Activated T-helper 9 cell treated with anti-CD3 and anti-CD28 coated beads, Interleukin-2, amount 50 U/mL, for 16 hours (primary cell): ENCODE measurements at places on chromosomes 4 and X.

DNA sequence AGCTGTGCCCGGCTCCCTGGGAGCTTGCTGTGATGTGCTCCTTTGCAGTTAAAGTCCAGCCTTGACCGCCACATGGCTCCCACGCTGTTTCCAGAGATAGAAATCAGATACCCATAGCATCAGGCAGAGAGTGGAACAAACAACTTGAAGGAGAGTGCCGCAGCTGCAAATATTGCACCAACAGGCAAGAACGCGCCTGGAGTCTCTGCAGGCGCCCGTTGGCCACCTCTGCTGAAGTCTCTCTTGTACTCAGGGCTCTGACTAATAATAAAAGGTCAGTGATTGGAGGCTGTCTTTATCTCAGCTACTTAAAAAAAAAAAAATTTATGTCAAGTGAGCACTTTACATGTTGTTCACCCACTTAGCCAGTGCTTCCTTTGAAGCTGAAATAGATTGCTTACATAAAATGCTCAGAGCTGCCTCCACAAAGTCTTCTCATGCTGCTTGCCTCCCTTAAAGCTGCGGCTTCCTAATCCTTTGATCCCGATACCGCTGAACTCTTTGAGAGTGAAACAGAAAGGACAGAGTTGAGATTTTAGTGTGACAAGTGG, 30.9 kb upstream of the TENM3 start:
- no peak for DNase-seq

DNA sequence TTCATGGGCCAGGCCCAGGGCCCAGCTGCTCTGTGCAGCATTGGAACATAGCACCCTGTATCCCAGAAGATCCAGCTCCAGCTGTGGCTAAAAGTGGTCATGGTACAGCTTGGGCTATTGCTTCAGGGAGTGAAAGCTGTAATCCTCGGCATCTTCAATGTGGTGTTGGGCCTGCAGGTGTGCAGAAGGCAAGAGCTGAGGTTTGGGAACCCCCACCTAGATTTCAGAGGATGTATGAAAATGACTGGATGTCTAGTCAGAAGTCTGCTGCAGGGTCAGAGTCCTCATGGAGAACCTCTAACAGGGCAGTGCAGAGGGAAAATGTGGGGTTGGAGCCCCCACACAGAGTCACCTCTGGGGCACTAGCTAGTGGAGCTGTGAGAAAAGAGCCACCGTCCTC, 341.7 kb downstream of the PPP3CA start:
- no peak for DNase-seq

GRCh38 chr4:68349279-68349648, 626 bp downstream of the YTHDC1 start:
- no peak for DNase-seq

- no peak for DNase-seq
These were observed 4.7 kb upstream of the ARX start for GRCh38 chrX:25020391-25020904.

- no peak for DNase-seq
These were observed 825.6 kb upstream of the INTU start for GRCh38 chr4:126807132-126807531.

DNA sequence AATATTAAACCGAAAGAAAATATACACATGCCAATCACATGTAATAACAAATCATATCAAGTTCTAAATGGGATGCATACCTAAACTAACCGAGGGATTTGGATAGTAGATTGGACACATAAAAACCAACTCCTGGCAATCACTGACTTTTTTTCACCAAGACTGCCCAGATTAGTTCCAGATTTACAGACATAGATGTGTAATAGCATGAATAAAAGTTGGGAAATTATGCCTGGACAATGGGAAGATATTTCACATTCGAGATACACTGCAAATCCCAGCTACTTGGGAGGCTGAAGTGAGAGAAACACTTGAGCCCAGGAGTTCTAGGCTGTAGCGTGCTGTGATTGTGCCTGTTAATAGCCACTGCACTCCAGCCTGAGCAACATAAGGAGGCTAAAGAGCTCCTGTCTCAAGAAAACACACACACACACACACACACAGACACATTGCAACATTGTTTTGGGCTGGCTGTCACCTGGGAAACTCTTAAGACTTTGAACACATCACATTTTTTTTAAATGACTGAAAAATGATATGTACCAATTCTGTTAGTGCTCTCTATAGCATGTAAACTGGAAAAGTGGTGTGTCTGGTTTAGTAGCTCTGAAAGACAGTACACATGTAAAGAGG, 5.7 kb downstream of the RAB40A start:
- no peak for DNase-seq
